ENCODE measurements at places on chromosomes 5 and 9. TPM values are rescaled to one million over a fixed set of nuclear protein-coding genes. Genes with fewer than 3 reads are reported as not detected.
A peak's percentile ranks its signal among the peaks of the same experiment; 100 is the strongest.

Gene DDX41
- 226 TPM for total RNA-seq

Gene ANKRD33B
- 13.8 TPM for total RNA-seq

Gene RASEF
- not detected for total RNA-seq

Gene RFX3
- 12.3 TPM for total RNA-seq

Gene SLC6A7
- total RNA-seq, result not detected

Gene LHX3
- not detected for total RNA-seq

Gene TMC1
- not detected for total RNA-seq

Gene CARTPT
- not detected for total RNA-seq

Gene CTNND2
- total RNA-seq, result not detected

Gene PALM2AKAP2
- not detected for total RNA-seq

DNA sequence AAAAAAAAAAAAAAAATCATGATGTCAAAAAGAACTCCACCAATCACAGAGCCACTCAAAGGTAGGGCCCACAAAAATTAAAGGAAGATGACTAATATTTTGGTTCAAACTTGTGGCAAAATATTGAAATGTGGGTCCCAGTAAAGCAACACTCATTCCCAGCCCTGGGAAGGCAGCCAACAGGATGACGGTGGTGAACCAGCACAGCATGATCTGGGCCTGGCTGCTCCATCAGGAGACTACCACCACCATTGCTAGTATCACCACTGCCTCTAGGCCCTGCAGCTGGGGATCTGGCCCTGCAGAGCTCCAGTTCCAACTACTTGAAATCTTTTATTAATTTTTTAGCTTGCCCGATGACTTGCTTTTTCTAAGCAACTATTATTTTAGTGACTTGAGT lies 206.8 kb upstream of the ITGA1 start:
- H3K4me3 ChIP-seq, result no peak overlapping the region
- H3K27ac ChIP-seq, result no peak overlapping the region

GRCh38 chr9:121649476-121650216 lies 1.8 kb upstream of the DAB2IP start:
- H3K4me3 ChIP-seq, result no peak overlapping the region
- H3K36me3 ChIP-seq, result no peaks in the 10 kb centered on the region
- no peak overlapping the region for H3K27ac ChIP-seq
- DNase-seq, result no peak

DNA sequence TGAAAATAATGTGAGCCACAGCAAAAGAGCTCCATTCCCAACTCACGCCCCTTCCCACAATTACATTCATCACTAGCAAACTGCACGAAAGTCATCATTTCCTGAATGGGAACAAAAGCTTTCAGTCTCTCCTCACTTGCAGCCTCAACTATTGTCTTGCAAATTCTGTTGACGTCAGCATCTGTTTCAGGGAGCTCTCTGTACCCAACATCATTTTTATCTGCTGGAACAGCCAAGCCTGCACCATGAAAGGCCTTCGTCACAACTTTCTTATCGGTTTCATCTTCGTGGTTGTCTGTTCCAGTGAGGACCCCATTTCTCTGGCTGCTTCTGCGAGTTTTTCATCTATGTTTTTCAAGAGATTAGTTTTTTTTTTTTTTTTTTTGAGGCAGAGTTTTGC lies 14.3 kb upstream of the RNF130 start:
- H3K4me1 ChIP-seq, result peaks cover 13% of the 10 kb centered on the region
- no peak overlapping the region for H3K27ac ChIP-seq
- no peaks in the 10 kb centered on the region for H3K36me3 ChIP-seq
- H3K4me3 ChIP-seq, result no peak overlapping the region
- DNase-seq, result peak; percentile 26

DNA sequence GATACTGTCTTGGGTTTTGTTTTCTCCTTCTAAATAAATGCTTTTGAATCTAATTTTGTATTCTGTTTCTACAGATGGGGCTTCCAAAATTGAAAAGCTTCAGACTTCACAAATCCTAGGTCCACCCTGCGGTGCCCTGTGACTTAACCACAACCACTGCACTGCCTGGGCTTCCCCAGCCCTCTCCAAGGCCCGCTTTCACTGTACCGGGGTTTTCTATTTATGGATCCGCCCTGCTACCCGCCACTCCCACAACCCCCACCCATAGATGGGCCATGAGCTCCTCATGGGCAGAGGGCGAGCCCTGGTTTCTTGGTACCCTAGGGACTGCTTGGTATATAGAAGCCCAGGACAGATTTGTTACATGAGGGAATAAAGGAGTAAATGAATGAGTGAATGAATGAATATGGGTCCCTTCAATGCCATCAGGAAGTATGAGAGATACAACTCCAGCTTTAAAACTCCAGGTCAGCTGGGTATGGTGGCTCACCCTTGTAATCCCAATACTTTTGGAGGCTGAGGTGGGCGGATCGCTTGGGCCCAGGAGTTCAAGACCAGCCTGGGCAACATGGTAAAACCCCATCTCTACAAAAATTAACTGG lies 39.8 kb upstream of the NEK6 start:
- H3K27ac ChIP-seq, result no peak overlapping the region
- H3K36me3 ChIP-seq, result no peaks in the 10 kb centered on the region
- DNase-seq, result no peak
- peaks cover 53% of the 10 kb centered on the region for H3K4me1 ChIP-seq
- no peak overlapping the region for H3K4me3 ChIP-seq
- peaks cover 1% of the 10 kb centered on the region for H3K27me3 ChIP-seq

GRCh38 chr9:87243602-87244001 lies 254.1 kb upstream of the DAPK1 start:
- no peak overlapping the region for H3K27ac ChIP-seq
- no peak for DNase-seq
- no peak overlapping the region for H3K4me3 ChIP-seq

DNA sequence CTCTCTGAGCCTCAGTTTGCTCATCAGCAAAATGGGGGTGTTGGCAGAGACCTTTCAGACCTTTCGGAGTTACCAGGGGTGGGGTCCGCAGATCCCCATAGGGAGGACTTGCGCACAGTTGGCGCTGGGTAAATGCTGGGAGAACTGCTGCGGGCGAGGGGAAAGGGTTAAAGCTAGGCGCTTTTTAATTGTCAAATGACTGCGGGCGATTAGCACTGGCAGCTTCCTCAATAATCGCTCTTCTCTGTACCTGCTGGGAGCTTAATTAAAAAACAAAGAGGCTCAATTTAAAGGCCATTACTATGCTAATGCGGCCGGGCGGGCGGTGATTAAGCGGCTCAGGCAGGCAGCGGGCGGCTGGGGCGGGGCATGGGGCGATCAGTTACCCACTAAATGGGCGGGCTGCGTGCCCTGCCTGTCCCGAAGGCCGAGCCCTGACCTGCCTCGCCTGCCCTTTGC lies 63.0 kb downstream of the LMX1B start:
- no peaks in the 10 kb centered on the region for H3K36me3 ChIP-seq
- no peak overlapping the region for H3K27ac ChIP-seq
- peak; percentile 46 for DNase-seq
- peaks cover 72% of the 10 kb centered on the region for H3K27me3 ChIP-seq
- H3K4me3 ChIP-seq, result no peak overlapping the region
- peaks cover 9% of the 10 kb centered on the region for H3K4me1 ChIP-seq

- H3K36me3 ChIP-seq, result peaks cover 5% of the 10 kb centered on the region
- H3K4me1 ChIP-seq, result peaks cover 12% of the 10 kb centered on the region
- no peak overlapping the region for H3K27ac ChIP-seq
- no peak for DNase-seq
These were observed 1.3 kb upstream of the ASS1 start for GRCh38 chr9:130443456-130443801.

DNA sequence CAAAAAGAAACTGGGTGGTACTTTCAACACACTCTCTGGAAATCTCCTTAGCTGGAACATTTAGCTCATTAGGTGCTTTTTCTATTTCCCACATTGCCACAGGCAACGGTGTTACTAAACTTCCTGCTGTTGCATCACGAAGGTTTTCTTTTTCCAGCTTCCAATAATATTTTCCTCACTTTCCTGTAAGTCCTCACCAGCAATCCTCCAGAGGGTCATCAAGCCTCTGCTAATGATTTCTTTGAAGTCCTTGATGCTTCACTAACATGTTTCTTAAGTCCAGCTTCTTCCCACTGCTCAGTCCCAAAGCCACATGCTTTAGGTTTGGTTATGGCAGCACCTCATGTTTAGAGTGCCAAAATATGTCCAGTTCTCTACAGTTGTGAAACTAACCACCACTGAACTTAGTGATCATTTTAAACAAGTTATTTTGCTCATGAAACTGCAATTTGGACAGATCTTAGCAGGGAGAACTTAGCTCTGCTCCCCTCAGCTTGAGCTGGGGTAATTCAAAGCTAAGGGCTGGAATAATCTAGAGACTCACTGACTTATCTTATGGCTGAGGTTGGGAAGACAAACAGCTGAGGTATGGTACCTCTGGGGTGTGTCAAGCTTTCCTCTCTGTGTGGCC lies 39.9 kb upstream of the RETREG1 start:
- no peak overlapping the region for H3K4me3 ChIP-seq
- no peak overlapping the region for H3K27ac ChIP-seq
- no peaks in the 10 kb centered on the region for H3K36me3 ChIP-seq
- no peaks in the 10 kb centered on the region for H3K27me3 ChIP-seq

GRCh38 chr5:102278231-102278630 lies 17.9 kb downstream of the SLCO4C1 start:
- no peaks in the 10 kb centered on the region for H3K36me3 ChIP-seq
- no peak overlapping the region for H3K4me3 ChIP-seq
- H3K27ac ChIP-seq, result no peak overlapping the region
- no peak for DNase-seq
- peaks cover 2% of the 10 kb centered on the region for H3K4me1 ChIP-seq
- H3K27me3 ChIP-seq, result peaks cover 2% of the 10 kb centered on the region

GRCh38 chr5:103243665-103244064 lies 14.9 kb upstream of the MACIR start:
- H3K4me3 ChIP-seq, result no peak overlapping the region
- H3K36me3 ChIP-seq, result no peaks in the 10 kb centered on the region
- H3K27ac ChIP-seq, result no peak overlapping the region
- peaks cover 26% of the 10 kb centered on the region for H3K27me3 ChIP-seq
- no peak for DNase-seq

- H3K36me3 ChIP-seq, result no peaks in the 10 kb centered on the region
- peaks cover 19% of the 10 kb centered on the region for H3K27me3 ChIP-seq
- H3K27ac ChIP-seq, result no peak overlapping the region
- H3K4me3 ChIP-seq, result no peak overlapping the region
- no peaks in the 10 kb centered on the region for H3K4me1 ChIP-seq
- peak; percentile 85 for DNase-seq
These were observed 76.4 kb downstream of the EPB41L4B start for GRCh38 chr9:109244179-109245132.

- H3K27me3 ChIP-seq, result no peaks in the 10 kb centered on the region
- H3K4me3 ChIP-seq, result no peak overlapping the region
- no peaks in the 10 kb centered on the region for H3K4me1 ChIP-seq
- DNase-seq, result no peak
- no peaks in the 10 kb centered on the region for H3K36me3 ChIP-seq
- no peak overlapping the region for H3K27ac ChIP-seq
These were observed 455.1 kb upstream of the RGMB start for GRCh38 chr5:98318386-98318785.

- no peak overlapping the region for H3K4me3 ChIP-seq
- DNase-seq, result no peak
- no peaks in the 10 kb centered on the region for H3K36me3 ChIP-seq
- H3K27ac ChIP-seq, result no peak overlapping the region
- H3K27me3 ChIP-seq, result peaks cover 3% of the 10 kb centered on the region
- H3K4me1 ChIP-seq, result peaks cover 3% of the 10 kb centered on the region
These were observed 63.1 kb upstream of the RANBP6 start for GRCh38 chr9:6078382-6079105.

GRCh38 chr5:62596691-62597090 lies 18.1 kb downstream of the LRRC70 start:
- no peak for DNase-seq
- H3K4me3 ChIP-seq, result no peak overlapping the region
- H3K27ac ChIP-seq, result no peak overlapping the region
- no peaks in the 10 kb centered on the region for H3K4me1 ChIP-seq

- no peak overlapping the region for H3K27ac ChIP-seq
- peaks cover 15% of the 10 kb centered on the region for H3K36me3 ChIP-seq
- no peaks in the 10 kb centered on the region for H3K27me3 ChIP-seq
- no peak for DNase-seq
- H3K4me1 ChIP-seq, result peaks cover 26% of the 10 kb centered on the region
These were observed 45.0 kb downstream of the UBE2R2 start for GRCh38 chr9:33861917-33862453.

DNA sequence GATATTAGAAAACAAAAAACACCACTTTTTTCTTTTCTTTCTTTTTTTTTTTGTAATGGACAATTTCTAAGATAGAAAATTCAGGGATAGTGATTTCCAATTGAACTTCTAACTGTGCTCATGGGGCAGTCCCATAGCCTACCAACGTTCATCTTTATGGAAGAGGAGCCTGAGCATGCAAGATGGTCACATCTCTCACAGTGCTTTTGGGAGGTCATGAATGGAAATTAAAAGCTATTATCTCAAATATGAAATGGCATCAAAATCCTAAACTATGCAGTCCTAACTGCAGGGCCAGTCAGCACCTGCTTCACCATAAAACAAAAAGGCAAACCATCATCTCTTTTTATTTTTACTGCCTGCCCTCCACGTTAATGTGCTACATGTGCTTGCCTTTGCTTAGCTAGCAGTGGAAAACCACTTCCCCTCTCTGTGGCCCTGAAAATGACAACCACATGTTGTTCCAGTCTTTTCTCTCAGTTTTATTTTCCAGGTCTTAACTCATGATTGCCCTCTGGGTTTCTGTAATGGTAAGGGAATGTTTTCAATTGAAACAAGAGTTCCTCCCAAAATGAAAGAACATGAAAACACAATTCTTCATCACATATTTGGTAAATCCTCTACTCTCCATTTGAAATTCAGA lies 16.7 kb downstream of the IFNB1 start:
- H3K4me1 ChIP-seq, result peaks cover 20% of the 10 kb centered on the region
- H3K4me3 ChIP-seq, result no peak overlapping the region
- DNase-seq, result peak; percentile 24
- peak overlapping the region; percentile 3 for H3K27ac ChIP-seq
- H3K27me3 ChIP-seq, result no peaks in the 10 kb centered on the region
- H3K36me3 ChIP-seq, result peaks cover 2% of the 10 kb centered on the region

GRCh38 chr5:8906303-8906967 lies 639.4 kb downstream of the SEMA5A start:
- H3K4me3 ChIP-seq, result no peak overlapping the region
- H3K36me3 ChIP-seq, result no peaks in the 10 kb centered on the region
- H3K27me3 ChIP-seq, result no peaks in the 10 kb centered on the region
- no peaks in the 10 kb centered on the region for H3K4me1 ChIP-seq

DNA sequence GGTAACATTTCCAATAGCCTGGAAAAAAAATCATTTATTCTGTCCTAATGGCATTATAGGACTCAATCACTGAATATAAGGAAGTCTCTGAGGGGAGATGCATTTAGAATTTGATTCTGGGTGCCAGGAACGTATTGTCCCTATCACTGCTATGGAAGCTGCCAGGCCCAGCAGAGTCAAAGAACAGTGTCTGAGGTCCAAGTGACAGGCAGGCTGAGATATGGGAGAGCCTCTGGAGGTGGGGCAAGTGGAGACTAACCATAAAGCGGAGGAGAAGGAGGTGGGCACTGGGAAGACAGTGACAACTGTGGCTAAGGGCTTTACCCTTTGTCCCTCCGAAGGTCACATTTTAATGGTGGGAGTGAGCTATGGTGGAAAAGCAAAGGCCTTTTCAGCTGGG lies 505.5 kb downstream of the CTNND2 start:
- H3K36me3 ChIP-seq, result no peaks in the 10 kb centered on the region
- H3K27ac ChIP-seq, result no peak overlapping the region
- H3K27me3 ChIP-seq, result peaks cover 3% of the 10 kb centered on the region
- no peak for DNase-seq
- no peak overlapping the region for H3K4me3 ChIP-seq
